Fibroblast of skin of scalp (primary cell): ENCODE measurements at places on chromosomes 6 and 20.

DNA sequence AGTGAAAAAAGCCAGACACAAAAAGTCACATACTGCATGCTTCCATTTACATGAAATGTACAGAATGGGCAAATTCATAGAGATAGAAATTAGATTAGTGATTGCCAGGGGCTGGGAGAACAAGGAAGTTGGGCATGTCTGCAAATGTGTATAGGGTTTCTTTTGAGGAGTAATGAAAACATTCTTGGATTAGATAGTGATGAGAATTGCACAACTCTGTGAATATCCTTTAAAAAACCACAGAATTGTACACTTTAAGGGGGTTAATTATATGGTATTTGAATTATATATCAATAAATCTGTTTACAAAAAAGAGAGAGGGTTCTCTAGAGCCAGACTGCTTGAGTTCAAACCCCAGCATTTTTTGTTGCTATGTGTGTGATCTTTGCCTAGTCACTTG lies 188.1 kb downstream of the CDC5L start:
- DNase-seq = peak; percentile 68

GRCh38 chr6:168908887-168909286 lies 344.8 kb downstream of the THBS2 start:
- DNase-seq = peak; percentile 69

DNA sequence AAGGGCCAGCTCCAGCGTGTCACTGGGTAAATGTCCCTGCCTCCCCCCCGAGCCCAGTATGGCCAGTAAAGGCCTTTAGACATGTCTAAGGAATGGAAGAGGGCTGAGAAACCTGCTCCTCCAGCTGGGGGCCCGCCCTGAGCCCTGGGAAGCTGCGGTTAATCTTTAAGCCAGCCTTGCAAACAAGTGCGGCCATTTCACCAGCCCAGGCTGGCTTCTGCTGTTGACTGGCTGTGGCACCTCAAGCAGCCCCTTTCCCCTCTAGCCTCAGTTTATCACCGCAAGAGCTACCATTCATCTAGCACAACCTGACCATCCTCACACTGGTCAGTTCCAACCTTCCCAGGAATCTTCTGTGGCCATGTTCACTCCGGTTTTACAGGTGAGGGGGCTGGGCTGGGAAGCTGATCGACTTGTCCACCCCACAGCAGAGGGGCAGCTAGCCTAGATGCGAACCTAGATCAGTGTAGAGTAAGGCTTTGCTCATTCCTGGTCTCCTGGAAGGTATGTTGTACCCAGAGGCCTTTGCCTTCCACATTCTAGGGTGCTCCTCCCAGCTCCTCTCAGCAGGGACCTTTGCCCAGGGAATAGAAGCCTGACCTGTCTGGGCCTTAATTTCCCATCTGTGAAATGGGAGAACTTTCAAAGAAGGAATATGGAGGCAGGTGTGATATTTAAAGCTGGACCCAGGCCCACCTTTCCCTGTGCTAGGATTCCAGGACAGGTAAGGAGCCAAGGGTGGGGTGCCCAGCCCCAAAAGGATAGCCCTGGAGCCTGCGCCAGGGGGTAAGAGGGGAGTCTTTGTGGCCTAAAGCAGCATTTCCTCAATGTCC lies 1.2 kb upstream of the SRC start:
- DNase-seq = no peak

- DNase-seq = no peak
Measured at GRCh38 chr6:135555550-135555949, 58.0 kb upstream of the AHI1 start.

- DNase-seq = peak; percentile 52
Measured at GRCh38 chr20:31740208-31740607, 1.1 kb downstream of the TPX2 start.

- DNase-seq = peak; percentile 95
Measured at GRCh38 chr6:3281631-3282475, 23.1 kb downstream of the PSMG4 start.

DNA sequence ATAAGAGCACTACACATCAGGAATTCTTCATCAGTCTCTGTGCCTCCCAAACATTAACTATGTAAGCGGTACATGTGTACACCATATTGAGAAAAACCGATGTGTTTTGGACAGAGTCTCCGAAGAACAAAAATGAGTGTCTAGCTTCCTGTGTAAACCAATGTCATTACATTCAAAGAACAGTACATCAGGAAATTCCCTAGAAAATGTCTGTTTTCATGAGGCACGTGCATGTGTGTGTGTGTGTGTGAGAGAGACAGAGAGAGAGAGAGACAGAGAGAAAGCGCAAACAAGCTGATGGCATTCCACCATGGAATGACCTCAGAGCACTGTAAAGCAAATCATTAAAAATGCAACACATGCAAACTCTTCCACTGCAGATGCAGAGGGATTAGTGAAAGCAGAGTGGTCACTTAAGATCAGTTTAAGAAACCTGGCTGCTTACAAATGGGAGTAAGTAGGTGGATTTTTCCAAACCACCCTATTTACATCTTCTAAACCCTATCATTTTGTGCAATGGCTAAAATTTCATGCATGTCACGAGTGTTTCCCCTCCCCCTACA lies 133.9 kb downstream of the HIVEP2 start:
- DNase-seq = peak; percentile 81

DNA sequence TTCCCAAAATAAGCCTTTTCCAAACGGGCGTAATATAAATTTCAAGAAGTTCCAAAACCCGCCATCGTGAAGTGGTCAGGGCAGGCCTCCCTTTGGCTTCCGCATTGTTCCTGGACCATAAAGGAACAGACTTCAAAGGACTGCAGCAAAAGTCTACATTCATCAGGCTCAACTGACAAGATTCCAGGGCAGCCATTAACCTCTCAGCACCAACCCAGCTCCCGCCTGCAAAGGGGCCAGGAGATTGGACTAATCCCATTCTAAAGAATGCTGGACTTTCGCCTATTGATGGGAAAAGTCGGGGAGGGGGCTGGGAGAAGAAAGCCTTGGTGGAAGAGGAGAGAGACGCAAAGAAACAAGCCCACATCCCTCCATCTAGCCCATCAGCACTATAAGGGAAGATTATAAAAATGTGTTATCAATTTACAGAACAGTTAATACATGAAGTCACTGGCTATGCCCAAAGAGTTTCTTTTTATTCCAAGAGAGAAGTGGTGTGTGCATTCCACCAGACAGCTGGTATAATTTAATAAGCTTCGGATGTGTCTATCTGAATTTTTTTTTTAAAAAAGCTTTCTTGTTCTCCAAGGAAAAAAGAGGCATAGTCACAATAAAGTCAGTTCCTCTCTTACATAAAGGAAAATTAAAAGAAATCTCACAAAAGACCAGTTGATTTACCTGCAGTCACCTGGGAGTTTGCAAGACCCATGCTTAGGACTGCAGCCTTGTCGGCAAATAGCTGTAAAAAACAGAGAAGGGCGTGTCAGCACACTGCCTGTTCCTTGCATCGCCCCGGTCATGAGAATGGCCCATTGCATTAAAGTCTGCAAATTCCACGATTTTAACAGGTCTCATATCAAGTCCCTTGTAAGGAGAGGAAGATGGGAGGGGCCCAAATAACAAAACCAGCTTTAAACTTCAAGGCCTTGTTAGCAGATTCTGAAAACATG lies 17.8 kb downstream of the JAG1 start:
- DNase-seq = no peak

DNA sequence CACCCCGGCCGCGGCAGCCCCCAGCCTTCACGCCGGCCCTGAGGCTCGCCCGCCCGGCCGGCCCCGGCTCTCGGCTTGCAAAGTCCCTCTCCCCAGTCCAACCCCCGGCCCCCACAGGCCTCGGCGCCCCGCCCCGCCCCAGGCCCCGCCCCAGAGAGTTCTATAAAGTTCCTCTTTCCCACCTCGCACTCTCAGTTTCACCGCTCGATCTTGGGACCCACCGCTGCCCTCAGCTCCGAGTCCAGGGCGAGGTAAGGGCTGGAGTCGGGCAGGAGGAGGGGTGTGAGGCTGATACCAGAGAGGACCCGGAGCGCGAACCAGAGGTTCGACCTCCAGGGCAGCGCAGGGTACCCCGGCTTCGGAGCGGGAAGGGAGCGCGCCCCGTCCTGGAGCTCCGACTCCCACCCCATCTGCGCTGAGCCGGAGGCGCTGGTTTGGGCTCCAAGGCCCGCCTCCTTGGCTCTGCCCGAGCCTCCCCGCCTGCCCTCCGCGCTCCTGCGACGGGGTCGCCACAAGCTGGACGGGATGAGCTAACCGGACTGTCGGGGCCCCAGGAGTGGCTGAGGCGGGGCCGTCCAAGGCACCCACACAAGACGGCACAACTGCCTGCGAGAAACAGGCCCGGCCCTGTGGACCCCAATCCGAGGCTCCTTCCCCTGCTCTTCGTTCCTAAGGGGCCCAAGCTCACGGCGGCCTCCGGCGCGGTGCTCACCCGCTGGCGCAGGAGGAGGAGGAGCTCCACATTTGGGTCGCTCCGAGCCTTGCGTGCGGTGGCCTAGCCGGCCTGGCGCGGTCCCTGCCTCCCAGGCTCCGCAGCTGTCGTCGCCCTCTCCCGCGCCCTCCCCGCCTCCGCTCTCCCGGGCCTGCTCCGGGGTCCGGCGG lies at the start of gene IRF4:
Gene IRF4, plus strand, starts transcription at position 194 of the 882 bp plus-strand sequence. CDS start 1,401 bp downstream, outside the sequence.
- DNase-seq = no peak
